Esophagus muscularis mucosa (tissue), 4 donors: ENCODE measurements at places on chromosomes 1 and 21.

DNA sequence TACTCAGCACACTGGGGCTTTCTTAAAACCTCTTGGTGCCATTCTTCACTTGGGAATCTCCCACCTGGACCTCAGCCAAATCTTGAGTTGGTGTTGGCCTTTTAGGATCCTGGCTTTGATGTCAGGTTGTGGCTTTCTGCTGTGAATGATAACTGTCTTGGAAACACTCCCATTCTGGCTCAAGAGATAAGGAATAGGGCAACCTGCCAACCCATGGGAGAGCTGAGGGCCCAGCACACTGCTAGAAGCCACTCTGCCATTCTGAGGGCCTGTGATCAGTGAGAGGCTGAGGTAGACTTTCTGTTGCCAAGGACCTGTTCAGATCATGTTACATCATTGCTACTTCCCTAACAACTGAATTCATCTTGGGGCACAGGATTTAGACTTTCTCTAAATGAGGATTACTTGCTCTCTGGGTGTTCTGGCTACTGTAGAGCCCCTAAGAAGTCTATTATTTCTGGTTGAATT, 45.8 kb downstream of the TTC39A start:
- no peak for DNase-seq

GRCh38 chr1:227465256-227465655, 98.1 kb upstream of the ZNF678 start:
- DNase-seq = no peak

- no peak for DNase-seq
These were observed 6.9 kb upstream of the LRP8 start for GRCh38 chr1:53334781-53335180.

GRCh38 chr21:28856588-28857250, 136.0 kb downstream of the LTN1 start:
- no peak for DNase-seq

DNA sequence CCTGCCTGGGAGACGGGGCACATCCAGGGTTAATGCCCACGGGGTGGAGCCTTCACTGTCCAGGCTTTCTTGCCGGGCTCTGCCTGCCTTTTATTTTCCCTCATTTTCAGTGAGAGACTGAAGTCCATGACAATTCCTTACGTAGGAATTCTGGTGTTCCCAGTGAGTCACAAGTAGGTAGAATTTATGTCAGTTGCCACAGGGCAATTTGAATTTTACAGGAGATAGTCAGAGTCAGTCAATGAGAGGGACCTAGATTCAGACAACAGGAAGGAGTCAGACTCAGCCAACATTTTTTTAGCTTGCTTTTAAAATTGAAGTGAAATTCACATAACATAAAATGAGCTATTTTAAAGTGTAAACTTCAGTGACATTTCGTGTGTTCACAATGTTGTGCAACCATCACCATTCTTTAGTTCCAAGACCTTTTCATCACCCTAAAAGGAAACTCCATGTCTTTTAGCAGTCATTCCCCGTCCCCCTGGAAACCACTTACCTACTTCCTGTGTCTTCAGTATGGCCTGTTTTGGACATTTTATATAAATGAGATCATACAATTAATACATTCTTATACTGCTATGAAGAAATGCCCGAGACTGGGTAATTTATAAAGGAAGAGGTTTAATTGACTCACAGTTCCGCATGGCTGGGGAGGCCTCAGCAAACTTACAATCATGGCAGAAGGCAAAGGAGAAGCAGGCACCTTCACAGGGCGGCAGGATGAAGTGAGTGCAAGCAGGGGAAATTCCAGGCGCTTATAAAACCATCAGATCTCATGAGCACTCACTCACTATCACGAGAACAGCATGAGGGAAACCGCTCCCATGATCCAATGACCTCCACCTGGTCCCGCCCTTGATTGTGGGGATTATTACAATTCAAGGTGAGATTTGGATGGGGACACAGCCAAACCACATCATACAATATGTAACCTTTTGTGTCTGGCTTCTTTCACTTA, 14.6 kb downstream of the AJAP1 start:
- DNase-seq = no peak

DNA sequence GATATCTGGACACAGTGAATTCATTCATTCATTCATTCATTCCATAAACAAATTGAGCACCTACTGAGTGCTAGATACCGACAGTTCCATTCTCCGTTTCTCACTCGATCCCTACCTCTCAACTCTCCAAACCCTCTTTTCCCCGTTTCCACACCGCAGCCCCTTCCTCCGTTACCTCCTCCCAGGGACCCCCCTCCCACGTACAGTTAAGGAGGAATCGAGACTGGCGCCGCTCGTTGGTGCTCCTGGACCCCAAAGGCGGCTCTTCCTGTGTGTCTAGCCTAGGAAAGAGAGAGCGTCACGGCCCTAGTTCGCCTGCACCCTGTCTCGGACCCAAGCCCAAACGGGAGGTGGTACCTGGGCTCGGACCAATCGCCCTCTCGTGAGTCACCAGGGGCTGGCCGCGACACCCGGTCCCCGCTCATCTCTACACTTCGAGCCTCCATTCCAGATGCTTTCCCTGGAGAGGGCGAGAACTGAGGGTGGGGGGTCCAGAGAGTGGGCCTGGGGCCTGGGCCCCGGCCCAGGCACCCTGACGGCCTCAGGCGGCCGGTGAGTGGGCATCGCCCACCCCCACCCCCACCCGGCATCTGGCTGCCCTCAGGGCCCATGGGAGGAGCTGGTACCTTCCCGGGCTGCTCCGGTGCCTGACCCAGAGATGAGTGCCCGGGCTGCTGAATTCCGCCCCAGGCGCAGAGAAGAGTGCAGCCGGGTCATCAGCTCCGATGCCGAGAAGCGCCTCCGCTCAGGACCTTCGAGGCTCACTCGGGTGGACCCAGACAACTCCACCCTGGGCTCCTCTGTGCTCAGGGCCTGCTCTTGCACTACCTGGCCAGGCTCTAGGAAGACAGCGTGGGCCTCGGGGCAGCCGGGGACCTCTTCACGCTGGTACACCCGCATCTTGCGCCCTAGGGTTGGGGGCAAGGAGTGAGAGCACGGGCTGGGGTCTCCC, 4.9 kb downstream of the ARHGEF19 start:
- no peak for DNase-seq

GRCh38 chr1:239897458-239897857, 194.2 kb upstream of the FMN2 start:
- DNase-seq = peak; percentile 17

GRCh38 chr1:30179942-30180543, 543.3 kb downstream of the MATN1 start:
- peak; percentile 88 for DNase-seq

GRCh38 chr1:9238134-9238533, 3.6 kb downstream of the H6PD start:
- no peak for DNase-seq

DNA sequence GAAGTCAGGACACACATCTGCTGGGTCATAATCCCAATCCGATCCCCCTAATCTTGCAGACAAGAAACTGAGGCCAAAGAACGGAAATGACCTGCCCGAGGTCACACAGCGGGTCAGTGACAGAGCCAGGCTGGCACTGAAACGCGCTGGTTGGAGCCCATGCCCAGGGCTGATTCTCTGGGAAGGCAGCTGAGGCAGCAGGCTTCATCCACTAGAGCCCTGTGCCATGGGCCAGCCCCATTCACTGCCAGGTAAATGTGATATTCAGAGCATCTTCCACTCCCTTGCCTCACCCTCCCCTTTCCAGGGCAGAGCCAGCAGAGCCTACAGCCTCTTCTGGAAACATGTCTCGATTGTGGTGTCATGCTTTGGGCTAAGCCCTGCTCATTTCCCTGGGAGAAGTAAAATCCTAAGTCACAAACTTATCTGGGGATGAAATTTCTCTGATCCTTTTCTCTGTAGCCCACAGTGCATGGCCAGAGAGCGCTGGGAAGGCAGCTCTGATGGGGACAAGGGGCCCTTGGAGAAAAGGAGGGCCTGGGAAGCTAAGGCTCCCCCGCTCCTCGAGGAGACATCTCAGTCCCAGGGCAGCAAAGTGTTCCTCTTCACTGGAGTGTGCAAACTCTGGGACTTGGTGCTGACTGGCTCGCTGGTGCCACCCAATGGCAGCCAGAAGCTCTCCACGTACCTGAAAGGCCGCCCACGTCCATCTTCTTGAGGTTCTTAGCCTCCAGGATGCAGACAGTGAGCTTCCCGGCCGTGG, 110.4 kb downstream of the SYT2 start:
- DNase-seq = peak; percentile 94

GRCh38 chr1:183670169-183670568, 17.1 kb upstream of the APOBEC4 start:
- no peak for DNase-seq

DNA sequence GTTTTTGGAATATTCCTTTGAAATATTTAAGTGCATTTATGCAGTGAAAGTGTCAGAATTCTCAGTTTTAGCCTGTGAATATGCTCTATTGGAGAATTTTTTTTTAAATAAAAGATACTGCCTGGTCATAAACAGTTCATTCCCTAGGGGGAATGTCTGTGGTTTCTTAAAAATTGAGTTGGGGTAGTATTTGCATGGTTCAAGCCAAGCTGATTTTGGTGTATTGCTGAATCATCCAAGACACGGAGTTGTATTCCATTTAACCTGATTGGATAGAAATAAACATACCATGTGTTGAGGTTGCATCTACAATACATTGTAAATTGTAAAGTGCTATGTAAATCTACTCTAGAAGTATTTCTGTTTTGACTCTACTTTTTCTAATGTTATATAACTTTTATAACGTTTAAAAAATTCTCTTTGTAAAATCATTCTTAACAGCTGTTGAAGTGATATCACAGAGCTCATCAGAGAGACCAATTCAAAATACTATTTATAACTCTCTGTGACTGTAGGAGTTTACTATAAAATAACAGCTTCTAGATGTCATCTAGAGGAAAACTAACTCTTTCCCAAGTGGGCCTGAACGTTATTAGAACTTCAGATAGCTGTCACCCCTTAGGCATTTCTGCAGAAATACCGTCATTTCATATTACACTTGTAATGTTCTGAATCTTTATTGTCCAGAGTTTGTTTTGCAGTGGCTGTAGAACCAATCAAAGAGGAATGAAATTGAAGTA, 199.1 kb downstream of the USP25 start:
- DNase-seq = no peak

- DNase-seq = no peak
These were observed 617.5 kb downstream of the PTPRU start for GRCh38 chr1:29853716-29854330.

GRCh38 chr1:8120693-8121260, 94.7 kb upstream of the ERRFI1 start:
- no peak for DNase-seq
